SJSA1 (cell line): ENCODE measurements at places on chromosomes 1 and 21. TPM values are rescaled to one million over a fixed set of nuclear protein-coding genes. Genes with fewer than 3 reads are reported as not detected.

The OR2T8 gene
- not detected in 2 replicates for total RNA-seq

GRCh38 chr1:215146240-215146975, 63.9 kb downstream of the KCNK2 start:
- DNase-seq: no peak

- DNase-seq: no peak
Measured at GRCh38 chr1:50097021-50097679, 11.6 kb upstream of the ELAVL4 start.

- no peak for DNase-seq
Measured at GRCh38 chr1:61910035-61910434, 167.8 kb downstream of the PATJ start.

The SAMD13 gene
- total RNA-seq: 1.3 TPM in 1 of 2 replicates, not detected in the other

- DNase-seq: no peak
Measured at GRCh38 chr1:39890880-39891279, 7.6 kb upstream of the TRIT1 start.

- no peak for DNase-seq
Measured at GRCh38 chr1:23554127-23554480, 5.2 kb downstream of the ID3 start.

The PODN gene
- total RNA-seq: 1.3 and 4.1 TPM in 2 replicates

GRCh38 chr21:38810034-38810825, 4.5 kb downstream of the ETS2 start:
- DNase-seq: peak; percentile 18

- DNase-seq: no peak
Measured at GRCh38 chr1:83827741-83828140, 171.2 kb downstream of the TTLL7 start.

DNA sequence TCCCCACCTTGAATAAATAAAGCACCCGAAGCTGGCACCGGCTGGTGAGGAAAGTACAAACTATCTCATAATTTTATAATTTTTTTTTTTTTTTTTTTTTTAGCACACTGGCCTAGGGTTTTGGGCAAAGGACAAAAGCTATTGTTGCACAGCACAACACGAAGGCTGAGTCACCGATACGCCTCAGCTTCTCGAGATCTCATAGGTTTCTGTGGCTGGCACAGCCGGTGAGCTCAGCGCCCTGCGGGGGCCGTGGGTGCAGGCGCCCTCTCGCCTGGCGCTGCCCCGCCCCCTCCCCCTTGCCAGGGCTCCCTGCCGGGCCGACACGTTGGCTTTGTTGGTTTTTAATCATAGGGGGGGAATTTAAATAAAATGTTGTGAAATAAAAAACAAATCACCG, 17.2 kb downstream of the CASZ1 start:
- DNase-seq: no peak
